ENCODE measurements at places on chromosomes 16 and 17.

DNA sequence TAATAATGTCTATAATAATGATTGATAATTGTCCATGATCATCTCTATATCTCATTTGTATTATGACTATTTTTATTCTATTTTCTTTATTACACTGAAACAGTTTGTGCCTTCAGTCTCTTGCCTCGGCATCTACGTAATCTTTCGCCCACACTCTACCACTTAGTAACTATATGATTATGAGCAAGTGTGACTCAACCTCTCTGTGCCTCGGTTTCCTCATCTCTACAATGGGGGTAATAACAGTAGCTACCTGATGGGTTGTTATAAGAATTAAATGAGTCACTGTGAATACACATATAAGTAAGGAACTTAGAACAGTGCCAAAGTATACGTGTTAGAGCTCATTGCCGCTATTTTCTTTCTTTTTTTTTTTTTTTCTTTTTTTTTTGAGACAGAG is 3.7 kb upstream of the SLC16A11 start:
- DNase-seq: no peak

DNA sequence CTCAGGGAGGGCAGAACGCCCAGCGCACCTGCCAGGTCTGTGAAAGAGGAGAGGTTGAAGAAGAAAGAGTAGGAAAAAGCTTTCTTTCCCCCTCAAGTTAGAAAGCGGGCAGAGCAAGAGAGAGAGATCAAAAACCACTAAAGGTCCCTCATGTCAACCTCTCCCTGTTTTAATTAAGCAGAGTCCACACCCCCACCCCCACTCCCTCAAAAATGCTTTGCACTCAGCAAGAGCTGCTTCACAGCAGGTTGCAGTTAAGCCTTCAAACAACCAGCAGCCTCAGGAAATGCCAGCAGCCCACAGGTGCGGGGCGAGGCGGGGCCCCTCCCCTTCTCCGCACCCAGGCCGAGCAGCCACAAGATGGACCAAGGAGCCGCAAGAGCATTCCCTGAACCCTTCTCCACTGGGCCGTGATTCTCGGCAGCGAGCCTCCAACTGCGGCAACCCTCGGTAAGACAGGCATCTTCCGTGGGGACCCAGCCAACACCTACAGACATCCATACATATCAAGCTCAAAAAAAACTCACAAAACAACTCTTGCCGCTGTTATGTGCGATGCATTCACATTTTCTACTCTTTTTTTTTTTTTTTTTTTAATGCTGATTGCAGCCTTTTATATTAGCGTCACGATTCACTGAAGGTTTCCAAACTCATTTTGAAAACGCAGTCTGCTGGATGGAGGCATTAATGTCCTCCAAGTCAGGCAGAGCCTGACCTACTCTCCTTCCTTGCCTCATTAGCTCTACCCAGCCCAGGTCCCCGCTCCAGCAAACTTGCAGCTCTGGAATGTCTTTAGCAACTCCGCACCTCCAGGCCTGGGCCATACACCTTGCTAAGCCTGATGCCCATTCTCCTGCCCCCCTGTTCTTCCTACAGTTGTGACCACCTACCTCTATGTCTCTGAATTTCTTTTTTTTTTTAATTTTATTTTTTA is 66.1 kb downstream of the AXIN2 start:
- no peak for DNase-seq

DNA sequence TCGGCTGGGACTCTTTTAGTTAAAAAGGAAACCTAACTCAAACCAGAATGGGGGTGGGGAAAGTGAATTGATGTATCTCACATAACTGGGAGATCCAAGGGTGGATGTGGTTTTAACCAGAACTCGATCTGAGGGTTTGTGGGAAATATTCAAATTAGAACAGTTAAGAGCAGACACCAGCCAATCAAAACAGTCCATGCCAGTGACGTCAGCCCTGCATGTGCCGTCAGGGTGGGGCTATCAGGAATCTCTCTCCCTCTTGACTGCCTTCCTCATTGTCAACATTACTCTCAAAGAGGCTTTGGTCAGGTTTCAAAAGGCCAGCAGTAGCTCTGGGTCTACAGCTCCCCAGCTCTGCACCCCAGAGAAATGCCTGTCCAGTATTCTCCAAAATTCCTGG is 94.2 kb upstream of the HSBP1 start:
- DNase-seq: no peak

DNA sequence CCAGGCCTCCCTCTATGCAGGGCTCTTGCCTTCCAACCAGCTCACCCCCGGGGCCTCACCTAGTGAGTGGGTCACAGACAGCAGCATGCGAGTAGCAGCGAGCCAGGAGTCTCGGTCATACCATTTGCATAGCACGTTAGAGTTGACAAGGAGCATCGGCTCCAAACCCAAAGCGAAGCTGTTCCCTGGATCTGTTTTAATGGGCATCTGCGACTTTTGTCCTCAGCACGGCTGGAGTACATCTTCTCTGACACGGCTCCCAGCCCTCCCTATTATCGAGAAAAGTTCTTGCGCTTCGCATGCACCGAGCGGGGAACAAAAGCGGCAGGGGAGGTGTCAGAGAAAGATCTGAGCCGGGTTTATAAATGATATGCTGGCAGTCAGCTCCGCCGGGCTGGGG is 253.3 kb downstream of the MAF start:
- DNase-seq: no peak

DNA sequence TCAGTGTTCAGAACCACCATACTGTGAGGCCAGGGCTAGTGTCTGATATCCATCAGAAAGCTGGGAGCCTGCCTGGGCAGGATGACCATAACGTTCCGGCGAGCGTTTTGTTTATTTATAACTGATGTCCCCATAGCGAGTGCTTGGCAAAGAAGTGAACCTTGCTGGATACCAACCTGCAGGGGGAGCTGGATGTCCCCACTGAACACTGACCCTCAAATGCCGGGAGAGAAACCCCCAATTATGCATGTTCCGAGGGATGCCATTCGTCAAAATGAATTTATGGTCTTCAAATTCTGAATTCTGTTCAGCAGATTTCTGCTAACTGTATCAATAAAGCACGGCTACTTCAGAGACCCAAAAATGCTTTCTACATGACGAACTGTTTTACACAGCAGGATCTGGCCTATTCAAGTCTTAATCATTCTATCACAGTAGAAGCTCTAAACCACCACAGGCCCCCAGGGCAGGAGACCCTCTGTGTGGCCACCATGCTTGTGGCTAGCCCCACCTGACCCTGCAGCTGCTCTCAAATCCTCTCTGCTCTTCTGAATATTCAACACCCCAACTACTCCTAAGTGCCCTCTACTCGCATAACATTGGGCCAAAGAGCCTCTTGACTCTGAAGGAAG is 15.2 kb downstream of the MED24 start:
- peak; percentile 61 for DNase-seq

GRCh38 chr16:49597796-49598195 is 224.2 kb downstream of the C16orf78 start:
- DNase-seq: no peak

GRCh38 chr17:6098823-6099180 is 28.6 kb downstream of the WSCD1 start:
- no peak for DNase-seq

- no peak for DNase-seq
These were observed 5.2 kb upstream of the CDH8 start for GRCh38 chr16:62041401-62041800.

DNA sequence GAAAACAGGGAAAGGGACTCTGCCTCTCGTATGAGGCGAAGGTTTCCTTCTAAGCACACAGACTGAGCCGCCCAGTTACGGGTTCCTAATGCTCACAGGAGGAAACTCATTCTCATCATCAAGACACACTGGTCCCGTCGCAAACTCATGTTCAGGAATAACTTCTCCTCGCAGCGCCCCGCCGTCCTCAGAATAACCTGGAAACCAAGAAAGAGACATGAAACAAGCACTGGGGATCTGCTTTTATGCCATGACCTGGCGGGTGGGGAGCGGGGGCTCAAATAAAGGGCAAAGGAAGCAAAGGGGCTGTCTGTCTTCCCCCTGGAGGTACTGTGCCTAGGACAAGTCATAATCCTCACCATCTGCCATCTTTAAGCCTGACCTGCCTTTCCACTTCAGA is 31.3 kb downstream of the WIPI1 start:
- DNase-seq: no peak

- no peak for DNase-seq
These were observed 28.8 kb downstream of the NLRC3 start for GRCh38 chr16:3548445-3548844.

DNA sequence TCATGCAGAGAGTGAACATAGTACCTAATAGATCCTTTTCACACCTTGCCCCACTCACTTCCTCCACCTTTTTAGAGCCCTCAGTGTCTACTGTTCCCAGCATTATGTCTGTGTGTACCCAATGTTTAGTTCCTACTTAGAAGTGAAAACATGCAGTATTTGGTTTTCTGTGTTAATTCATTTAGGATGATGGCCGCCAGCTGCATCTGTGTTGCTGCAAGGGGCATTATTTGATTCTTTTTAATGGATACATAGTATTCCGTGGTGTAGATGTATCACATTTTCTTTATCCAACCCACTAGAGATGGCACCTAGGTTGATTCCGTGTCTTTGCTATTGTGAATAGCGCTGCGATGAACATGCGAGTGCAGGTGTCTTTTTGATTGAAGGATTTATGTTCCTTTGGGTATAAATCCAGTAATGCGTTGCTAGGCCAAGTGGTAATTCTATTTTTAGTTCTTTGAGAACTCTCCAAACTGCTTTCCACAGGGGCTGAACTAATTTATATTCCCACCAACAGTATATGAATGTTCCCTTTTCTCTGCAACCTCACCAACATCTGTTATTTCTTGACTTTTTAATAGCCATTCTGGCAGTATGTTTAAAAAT is 47.1 kb downstream of the HLF start:
- DNase-seq: no peak

GRCh38 chr16:17354141-17354601 is 116.6 kb downstream of the XYLT1 start:
- DNase-seq: no peak

GRCh38 chr17:36941265-36942010 is 4.2 kb downstream of the LHX1 start:
- no peak for DNase-seq

GRCh38 chr16:14244196-14245010 is 173.3 kb downstream of the MRTFB start:
- DNase-seq: no peak

DNA sequence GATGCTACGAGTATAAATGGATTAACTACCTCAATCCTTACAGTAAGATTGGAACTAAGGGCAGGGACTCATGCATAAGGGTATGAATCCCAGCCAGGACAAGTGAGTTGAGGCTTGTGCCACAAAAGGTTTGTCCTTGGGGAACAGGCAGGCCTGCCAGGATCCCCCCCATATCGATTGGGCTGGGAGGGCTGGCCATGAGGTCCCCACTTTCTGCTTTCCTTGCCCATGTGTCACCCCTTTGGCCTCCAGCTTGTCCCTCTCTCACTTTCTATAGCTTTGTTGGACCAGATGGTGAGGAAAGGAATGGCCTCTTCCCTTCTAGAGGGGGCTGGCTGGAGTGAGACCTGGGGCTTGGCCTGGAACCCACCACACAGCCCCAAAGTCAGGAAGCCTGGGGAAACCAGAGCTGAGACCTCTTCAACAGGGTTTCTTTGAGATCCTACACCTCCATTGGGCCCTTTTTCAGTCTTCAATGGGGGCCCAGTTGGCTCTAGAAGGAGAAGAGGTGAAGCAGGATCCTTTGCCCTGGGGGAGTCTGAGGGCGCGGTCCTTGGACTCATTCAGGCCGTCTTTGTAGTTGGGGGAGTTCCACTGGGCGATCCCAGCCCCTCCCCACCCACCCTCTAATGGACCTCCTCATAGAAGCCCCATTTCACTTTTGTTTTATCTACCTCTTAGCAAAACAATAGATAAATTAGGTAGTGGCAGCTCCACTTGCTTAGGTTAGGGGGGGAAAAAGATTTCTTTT is 57.3 kb downstream of the IGF2BP1 start:
- no peak for DNase-seq

- DNase-seq: no peak
These were observed 132.6 kb downstream of the RAB11FIP4 start for GRCh38 chr17:31523862-31524730.

DNA sequence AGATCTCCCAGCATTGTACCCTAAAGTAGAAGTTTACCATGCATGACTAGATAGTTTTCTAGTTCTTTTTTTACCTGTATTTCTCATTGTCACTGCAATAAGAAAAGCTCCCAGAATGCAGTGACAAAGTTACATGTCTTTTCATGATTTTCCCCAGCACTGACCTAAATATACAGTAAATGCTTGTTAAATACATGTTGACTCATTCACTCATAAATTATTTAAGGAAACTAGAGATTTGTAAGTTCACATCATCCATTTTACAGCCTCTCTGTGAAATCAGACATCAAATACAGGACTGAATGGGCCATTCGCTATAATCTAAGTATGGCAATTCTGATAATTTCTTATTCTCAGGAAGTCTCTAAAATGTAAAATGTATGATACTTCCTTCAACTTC is 258.9 kb upstream of the AXIN2 start:
- no peak for DNase-seq

GRCh38 chr16:88931373-88931900 is 45.6 kb downstream of the CBFA2T3 start:
- no peak for DNase-seq

GRCh38 chr16:70162041-70162451 is 11.5 kb upstream of the CLEC18C start:
- no peak for DNase-seq

- no peak for DNase-seq
These were observed 31.8 kb upstream of the AXIN2 start for GRCh38 chr17:65593092-65593854.

DNA sequence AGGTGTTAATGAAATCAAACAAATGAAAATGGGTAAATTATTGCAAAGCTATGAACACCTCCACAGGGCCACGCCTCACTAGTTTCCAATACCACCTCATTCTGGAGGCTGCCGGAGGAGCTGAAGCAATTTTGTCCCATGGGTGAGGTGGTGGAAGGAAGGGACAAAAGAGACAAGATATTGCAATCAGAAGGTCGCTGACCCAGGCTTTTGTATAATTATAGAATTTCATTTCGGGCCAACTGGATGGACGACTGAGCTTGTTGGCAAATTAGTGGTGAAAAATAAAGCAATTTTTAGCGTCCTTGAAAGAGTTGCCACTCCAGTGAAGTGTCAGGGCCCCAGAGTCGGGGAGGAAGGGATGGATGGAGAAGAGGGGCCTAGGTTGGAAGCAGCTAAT is 147.9 kb downstream of the CYLD start:
- DNase-seq: no peak

DNA sequence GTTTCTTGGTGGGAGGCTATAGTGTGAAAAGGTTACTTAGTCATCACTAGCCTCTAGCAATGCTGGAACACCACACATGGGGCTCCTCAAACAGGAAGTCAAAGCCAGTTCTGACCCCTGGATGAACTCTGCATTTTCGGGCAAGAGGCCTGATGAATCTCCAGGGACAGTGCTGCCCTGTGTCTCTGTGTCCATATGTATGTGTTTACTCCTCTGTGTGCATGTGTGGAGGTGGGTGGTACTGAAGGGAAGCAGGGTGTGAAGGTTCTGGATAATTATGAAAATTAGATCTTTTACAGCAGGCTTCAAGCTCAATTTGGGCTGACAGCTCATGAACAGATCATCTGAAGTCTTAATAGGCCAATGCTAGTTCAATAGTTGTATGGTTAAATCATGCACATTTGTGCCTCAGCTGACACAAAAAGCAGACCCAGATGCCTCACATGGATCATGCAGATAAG is 133.6 kb downstream of the SNX11 start:
- peak; percentile 7 for DNase-seq

Measured in tibial nerve (tissue), 4 donors.